Pancreas (tissue), 10 donors: ENCODE measurements at places on chromosomes 16 and 17. TPM values are rescaled to one million over a fixed set of nuclear protein-coding genes. Genes with fewer than 3 reads are reported as not detected.
A peak's percentile ranks its signal among the peaks of the same experiment; 100 is the strongest.

DNA sequence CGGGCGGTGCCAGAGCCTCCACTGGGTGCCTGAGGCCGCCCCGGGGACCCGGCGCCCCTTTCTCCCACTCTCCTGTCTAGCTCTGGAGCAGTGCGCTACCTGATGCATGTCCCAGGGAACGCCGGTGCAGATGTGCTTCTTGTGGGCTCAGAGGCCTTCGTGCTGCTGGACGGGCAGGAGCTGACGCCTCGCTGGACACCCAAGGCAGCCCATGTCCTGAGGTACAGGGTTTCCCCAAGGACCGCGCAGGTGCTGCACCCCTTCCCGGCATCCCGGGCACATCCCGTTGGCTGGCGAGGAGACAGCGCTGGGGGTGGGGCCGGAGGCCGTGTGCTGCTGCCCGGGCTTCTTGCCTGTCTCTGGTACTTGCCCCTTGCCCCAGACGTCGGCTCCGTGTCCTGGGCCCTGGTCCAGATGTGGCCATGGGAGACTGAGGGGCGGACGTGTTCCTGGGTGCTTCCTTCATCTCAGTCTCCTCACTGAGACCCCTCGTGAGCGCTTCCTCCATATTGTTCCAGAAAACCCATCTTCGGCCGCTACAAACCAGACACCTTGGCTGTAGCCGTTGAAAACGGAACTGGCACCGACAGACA is 12.5 kb downstream of the RGS11 start:
- no peak for DNase-seq

- no peak for DNase-seq
Observed at GRCh38 chr16:50548909-50549560, 839 bp downstream of the NKD1 start.

DNA sequence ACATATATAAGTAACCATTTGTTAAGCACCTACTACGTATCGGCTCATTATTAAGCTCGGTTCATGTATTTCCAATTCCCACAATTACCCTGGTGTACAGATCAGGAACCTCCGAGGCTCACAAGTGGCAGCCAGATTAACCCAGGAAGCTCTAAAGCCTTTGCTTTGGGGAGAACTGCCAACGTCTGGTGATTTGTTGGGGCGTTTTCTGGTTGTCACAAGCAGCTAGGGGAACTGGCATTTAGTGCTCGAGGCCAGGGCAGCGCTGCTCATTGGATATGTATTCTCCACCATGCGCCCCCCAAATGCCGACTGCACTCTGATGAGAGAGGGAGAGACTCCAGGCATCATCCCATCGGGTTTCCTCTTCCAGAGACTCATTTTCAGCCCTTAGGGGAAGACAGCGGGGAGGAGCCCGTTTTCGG is 541 bp downstream of the ZNF18 start:
- peak; percentile 25 for DNase-seq

The SLX4 gene
- total RNA-seq, result 1.1 TPM

The BIRC5 gene
- 0.12 TPM for total RNA-seq
